ENCODE measurements at places on chromosomes 7 and 10.

- DNase-seq: no peak
These were observed 211.8 kb upstream of the PPP2R2D start for GRCh38 chr10:131689016-131689415.

- no peak for DNase-seq
These were observed 81.4 kb downstream of the VIPR2 start for GRCh38 chr7:159063046-159063840.

GRCh38 chr10:77873536-77874380, 52.8 kb downstream of the DLG5 start:
- DNase-seq: no peak

GRCh38 chr10:11578802-11579255, 32.6 kb downstream of the USP6NL start:
- DNase-seq: no peak

- DNase-seq: no peak
These were observed 233.5 kb downstream of the XPNPEP1 start for GRCh38 chr10:109689785-109690184.
